ENCODE measurements at places on chromosomes 5 and 9.

- no peak for DNase-seq
Measured at GRCh38 chr5:113971454-113971853, 390.4 kb upstream of the KCNN2 start.

DNA sequence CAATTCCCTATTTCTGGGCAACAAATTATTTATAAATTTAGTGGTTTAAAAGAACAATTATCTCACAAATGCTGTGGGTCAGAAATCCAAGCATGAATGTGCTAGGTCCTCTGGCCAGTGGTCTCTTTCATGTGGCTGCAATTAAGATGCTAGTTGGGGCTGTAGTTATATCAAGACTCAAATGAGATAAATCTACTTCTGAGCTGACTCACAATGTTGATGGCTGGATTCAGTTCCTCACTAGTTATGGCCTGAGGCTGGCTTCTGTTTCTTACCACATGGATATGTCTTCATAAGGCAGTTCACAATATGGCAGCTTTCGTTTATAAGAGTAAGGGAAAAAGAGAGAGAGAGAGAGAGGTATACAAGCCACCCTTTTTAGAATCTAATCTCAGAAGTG, 717.0 kb downstream of the PRELID2 start:
- DNase-seq: no peak

GRCh38 chr5:73298251-73298771, 125.3 kb downstream of the TMEM174 start:
- DNase-seq: no peak

DNA sequence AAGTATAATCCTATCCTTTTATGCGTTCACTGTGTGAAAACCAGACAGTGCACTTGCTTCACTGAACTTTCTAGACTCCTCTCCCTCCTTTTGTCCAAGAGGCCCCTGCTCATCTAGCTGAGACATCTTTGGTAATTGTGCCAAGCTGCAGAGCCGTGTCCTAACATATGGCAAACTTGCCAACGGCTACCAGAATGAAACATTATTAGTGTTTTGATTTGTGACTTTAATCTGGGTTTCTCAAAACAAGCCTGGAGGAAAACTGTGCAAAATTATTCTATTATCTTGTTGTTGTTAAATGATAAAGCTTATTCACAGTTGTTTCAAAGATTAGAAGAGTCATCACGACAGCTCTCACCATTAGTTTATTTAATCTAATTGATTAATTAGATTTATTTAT, 79.0 kb upstream of the RETREG1 start:
- peak; percentile 34 for DNase-seq

DNA sequence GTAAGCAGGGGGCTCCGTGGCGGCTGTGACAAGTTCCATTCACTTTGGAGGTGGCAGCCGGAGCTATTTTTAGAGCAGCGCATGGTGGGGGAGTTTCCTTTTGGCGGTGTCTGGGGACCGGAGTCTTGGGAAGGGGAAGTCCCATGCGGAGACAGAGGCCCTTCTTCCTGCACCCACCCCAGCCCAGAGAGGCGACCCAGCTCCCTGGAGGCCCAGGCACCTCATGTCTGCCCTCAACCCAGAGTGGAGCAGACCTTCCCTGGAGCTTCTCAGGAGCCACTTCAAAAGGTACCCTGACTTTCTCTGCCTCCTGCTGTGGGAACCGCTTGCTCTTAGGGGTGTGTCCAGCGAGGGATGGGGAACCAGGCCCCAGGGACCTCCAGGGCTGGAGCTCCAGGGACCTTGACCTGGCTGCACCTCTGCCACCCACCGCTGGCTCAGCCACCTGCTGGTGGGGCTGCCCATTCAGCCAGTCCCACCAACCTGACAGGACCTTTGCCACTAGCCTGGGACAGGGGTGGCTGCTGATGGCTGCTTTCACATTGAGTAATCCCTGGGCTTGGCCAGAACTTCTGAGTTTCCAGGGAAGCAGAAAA, 34.1 kb downstream of the NEK6 start:
- DNase-seq: peak; percentile 33

- DNase-seq: no peak
Measured at GRCh38 chr5:177982956-177983355, 13.1 kb downstream of the PROP1 start.

DNA sequence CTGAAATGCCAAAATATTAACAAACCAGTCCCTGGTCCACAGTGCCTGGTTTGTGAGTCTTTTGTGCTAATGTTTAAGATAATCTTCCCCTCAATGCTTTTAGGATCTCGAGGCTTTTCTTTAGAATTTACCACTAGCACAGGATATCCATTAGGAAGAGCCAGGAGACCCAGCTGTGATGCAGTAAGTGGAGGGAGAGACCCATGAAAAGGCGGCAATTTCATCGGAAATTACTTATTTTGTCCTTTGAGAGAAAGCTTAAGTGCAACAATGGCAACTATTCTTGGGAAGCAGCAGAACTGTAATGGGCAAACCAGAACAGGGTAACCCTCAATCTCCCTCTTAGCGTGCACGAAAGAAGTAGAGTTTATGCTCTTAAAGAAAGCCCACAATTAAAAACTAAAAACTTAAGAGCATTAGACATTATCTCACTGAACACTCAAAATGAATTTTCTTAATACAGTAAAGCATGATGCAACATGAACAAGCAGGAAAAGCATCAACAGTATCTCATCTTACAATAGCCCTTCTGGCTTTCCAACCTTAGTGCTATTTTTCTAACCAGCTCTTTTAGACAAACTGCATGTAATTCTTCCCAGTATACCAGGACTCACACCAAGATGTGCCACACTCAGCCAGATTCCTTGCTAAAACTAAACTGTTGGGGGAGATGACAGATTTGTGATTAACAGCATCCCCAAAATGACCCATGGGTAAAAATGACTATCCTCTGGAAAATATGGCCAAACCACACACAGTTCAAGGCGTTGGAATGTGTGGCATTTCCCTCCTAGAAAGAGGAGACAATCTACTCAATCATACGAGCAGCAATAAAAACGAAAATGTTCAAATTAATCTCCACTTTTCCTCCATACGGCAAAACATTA, 36.4 kb downstream of the PWWP2A start:
- DNase-seq: peak; percentile 83

DNA sequence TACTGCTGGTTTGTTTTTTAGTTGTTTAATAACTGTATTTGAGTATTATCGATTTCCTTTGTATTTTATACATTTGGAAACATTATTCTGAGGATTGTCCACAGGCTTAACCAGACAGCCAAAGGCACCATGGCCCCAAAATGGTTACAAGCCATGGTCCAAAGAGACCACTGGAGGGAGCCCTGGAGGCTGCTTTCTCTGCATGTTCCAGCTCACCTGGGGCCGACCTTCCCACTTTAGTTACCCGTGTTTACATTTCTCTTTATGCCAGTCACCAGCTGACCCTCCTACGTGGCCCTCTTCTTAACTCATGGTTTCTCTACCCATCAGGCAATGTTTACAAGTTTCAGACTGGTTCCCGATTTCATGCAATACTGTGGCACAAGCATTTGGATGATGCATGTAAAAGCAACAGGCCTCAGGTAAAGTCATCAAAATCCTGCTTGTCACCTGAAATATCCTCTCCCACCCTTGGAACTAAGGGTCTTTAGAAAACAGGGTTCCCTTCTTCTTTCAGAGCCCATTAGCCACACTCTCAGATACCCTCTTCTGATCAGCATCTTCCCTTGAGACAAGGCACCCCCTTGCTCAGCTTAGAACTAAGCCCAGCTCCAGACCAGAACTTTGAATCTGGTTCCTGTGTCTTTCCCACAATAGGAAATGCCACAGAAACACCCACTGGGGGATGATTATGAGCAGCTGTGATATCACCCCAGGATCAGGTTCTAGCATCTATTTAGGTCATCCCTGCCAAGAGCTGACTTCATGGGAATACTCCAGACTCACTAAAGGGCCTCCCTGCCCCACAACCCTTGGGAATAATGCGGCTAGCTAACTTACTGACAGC, 49.9 kb upstream of the GARNL3 start:
- peak; percentile 50 for DNase-seq

DNA sequence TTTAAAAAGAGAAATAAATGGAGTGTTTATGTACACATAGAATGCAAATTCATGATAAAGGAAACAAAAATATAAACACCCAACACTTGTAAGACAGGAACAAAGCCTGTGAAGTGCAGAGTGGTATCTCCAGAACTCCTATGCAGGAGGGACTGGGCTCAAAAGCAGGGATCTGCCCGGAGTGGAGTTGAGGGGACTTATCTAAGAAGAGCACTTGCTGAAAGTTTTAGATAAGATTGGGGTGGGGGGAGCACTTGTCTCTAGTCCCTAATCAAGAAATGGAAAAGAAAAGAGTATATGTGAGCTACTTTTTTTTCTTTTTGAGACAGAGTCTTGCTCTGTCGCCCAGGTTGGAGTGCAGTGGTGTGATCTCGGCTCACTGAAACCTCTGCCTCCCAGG, 840.4 kb downstream of the MAT2B start:
- DNase-seq: no peak

- DNase-seq: peak; percentile 14
Measured at GRCh38 chr5:133285583-133286021, 233.8 kb downstream of the HSPA4 start.

Data from foreskin fibroblast (primary cell).